ENCODE measurements at places on chromosomes 4 and X. TPM values are rescaled to one million over a fixed set of nuclear protein-coding genes. Genes with fewer than 3 reads are reported as not detected.

The F9 gene
- not detected for total RNA-seq

The MAGEA12 gene
- total RNA-seq = not detected

The ZBTB49 gene
- 11.6 TPM for total RNA-seq

The TNIP3 gene
- 0.15 TPM for total RNA-seq

The PCSK1N gene
- not detected for total RNA-seq

The ACE2 gene
- not detected for total RNA-seq

The F8A3 gene
- total RNA-seq = 9.4 TPM

The CXCL1 gene
- not detected for total RNA-seq

The NAA10 gene
- 109 TPM for total RNA-seq

The TNIP2 gene
- total RNA-seq = 83.2 TPM

DNA sequence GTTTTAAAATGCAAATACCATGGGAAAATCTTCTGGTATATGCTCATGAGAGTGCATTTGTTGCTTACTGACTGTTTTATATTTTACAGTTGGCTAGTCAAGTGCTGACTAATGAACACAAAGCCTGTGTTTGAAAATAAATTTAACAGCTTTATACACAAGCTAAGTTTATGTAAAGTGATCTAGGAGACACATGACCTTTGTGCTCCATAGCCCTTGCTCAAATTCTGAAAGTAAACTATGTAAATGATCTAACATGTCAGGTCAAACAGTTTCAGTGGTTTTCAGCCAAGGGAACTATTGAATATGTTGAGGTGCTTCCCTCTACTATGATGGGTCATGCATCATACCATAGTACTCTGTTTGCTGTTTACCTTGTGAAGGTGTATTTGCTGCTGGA is 36.7 kb downstream of the DIAPH2 start:
- H3K27ac ChIP-seq = no peak overlapping the region
- peaks cover 19% of the 10 kb centered on the region for H3K4me1 ChIP-seq
- H3K4me3 ChIP-seq = no peak overlapping the region
- no peaks in the 10 kb centered on the region for H3K36me3 ChIP-seq
- no peak for DNase-seq
- H3K27me3 ChIP-seq = no peaks in the 10 kb centered on the region

GRCh38 chr4:82293304-82293703 is 80.5 kb downstream of the HNRNPD start:
- H3K4me3 ChIP-seq = peak overlapping the region; percentile 70
- peak overlapping the region; percentile 67 for H3K27ac ChIP-seq
- no peaks in the 10 kb centered on the region for H3K27me3 ChIP-seq
- H3K4me1 ChIP-seq = peaks cover 28% of the 10 kb centered on the region

DNA sequence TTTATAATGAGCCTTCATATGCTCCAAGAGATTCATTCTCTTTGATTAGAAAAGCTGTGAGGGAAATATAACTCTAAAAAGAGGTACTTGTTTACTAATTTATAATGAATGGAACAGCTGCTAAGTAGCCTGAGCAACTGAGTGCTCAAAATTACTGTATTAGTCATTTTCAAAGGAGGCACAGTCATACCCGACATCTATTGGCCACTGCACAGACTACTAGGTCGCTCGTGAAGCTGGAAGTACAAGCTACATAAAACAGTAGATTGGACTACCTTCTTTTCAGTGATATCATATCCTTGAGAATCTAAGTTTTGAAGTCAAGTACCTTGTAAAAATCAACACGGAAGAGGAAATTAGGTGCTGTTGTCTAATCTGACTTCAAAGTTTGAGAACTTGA is 52.0 kb upstream of the GLRB start:
- no peak overlapping the region for H3K4me3 ChIP-seq
- H3K36me3 ChIP-seq = no peaks in the 10 kb centered on the region
- H3K4me1 ChIP-seq = no peaks in the 10 kb centered on the region
- no peak for DNase-seq

GRCh38 chr4:180950377-180950776 is 1292.8 kb upstream of the TENM3 start:
- no peak overlapping the region for H3K27ac ChIP-seq
- H3K4me3 ChIP-seq = no peak overlapping the region
- no peak for DNase-seq
- no peaks in the 10 kb centered on the region for H3K36me3 ChIP-seq
- H3K27me3 ChIP-seq = no peaks in the 10 kb centered on the region

GRCh38 chrX:109753256-109753655 is 20.2 kb upstream of the ACSL4 start:
- no peak for DNase-seq
- H3K4me3 ChIP-seq = no peak overlapping the region

- H3K4me3 ChIP-seq = no peak overlapping the region
- H3K4me1 ChIP-seq = no peaks in the 10 kb centered on the region
- no peaks in the 10 kb centered on the region for H3K27me3 ChIP-seq
- no peaks in the 10 kb centered on the region for H3K36me3 ChIP-seq
- no peak overlapping the region for H3K27ac ChIP-seq
Observed at GRCh38 chr4:52107336-52107735, 56.2 kb downstream of the SPATA18 start.

- peaks cover 9% of the 10 kb centered on the region for H3K27me3 ChIP-seq
- H3K4me3 ChIP-seq = no peak overlapping the region
- no peak overlapping the region for H3K27ac ChIP-seq
- no peak for DNase-seq
Observed at GRCh38 chr4:154574311-154574710, 11.5 kb downstream of the FGB start.

GRCh38 chr4:48024522-48024921 is 8.0 kb downstream of the NIPAL1 start:
- DNase-seq = no peak
- H3K27me3 ChIP-seq = peaks cover 38% of the 10 kb centered on the region
- peaks cover 7% of the 10 kb centered on the region for H3K4me1 ChIP-seq
- H3K27ac ChIP-seq = no peak overlapping the region
- no peaks in the 10 kb centered on the region for H3K36me3 ChIP-seq
- H3K4me3 ChIP-seq = no peak overlapping the region

DNA sequence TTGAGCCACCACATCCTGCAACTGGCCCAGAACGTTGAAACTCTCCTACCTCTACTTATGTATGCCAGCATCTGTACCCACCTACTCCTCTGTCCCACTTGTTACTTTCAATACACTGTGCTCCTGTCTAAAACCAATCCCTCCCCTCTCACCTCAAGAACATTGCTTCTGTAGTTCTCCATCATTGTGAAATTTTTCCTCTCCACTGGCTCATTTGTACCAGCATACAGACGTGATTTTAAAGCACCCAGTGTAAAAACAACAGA is 25.5 kb upstream of the USO1 start:
- no peaks in the 10 kb centered on the region for H3K27me3 ChIP-seq
- H3K27ac ChIP-seq = peak overlapping the region; percentile 90
- peak overlapping the region; percentile 44 for H3K4me3 ChIP-seq

GRCh38 chr4:108227923-108228322 is 59.2 kb upstream of the LEF1 start:
- no peaks in the 10 kb centered on the region for H3K4me1 ChIP-seq
- no peaks in the 10 kb centered on the region for H3K36me3 ChIP-seq
- no peaks in the 10 kb centered on the region for H3K27me3 ChIP-seq
- no peak overlapping the region for H3K4me3 ChIP-seq

GRCh38 chr4:2256781-2257191 is 5.1 kb downstream of the MXD4 start:
- no peak overlapping the region for H3K4me3 ChIP-seq
- peak overlapping the region; percentile 79 for H3K27ac ChIP-seq
- H3K36me3 ChIP-seq = peaks cover 34% of the 10 kb centered on the region
- DNase-seq = peak; percentile 7

DNA sequence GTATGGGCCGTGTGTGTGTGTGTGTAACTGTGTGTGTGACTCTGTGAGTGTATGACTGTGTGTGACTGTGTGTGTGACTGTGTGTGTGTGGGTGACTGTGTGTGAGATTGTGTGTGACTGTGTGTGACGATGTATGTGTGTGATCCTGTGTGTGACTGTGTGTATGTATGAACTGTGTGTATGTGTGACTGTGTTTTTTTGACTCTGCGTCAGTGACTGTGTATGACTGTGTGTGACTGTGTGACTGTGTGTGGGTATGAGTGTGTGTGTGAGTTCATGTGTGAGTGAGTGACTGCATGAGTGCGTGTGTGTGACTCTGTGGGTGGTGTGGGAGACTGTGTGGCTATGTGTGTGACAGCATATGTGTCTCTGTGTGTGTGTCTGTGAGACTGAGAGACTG is 81.8 kb downstream of the ZNF718 start:
- no peak for DNase-seq
- no peaks in the 10 kb centered on the region for H3K27me3 ChIP-seq
- peaks cover 35% of the 10 kb centered on the region for H3K36me3 ChIP-seq
- H3K27ac ChIP-seq = no peak overlapping the region
- peaks cover 11% of the 10 kb centered on the region for H3K4me1 ChIP-seq
- H3K4me3 ChIP-seq = no peak overlapping the region

DNA sequence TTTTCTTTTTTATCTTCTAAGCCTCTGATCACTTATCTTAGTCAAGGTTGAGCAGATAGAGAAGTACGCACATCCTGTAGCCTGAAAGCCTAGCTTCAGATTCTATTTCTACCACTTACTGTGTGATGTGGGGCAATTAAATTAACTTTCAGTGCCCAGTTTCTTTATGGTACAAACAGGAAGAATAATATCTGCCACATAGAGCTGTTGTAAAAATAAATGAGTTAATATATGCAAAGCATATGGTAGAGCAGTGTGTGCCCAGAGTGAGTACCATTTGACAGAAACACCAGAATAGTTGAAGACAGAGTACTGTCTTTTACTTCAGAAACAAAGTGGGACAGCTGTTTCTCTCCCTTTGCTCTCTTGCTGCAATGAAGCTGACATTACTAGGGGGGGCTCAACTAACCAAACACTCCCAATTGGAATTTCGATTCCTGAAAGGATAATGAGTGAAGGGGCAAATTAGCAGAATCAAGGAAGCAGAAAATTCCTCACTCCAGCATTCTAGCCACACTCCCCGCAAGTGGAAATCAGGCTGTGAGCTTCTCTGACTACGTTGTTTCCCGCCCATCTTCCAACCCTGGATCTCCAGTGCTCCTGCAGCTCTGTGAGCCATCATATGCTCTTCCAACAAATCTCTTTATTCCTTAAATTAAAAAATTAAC is 80.4 kb downstream of the MAPK10 start:
- DNase-seq = no peak
- H3K27ac ChIP-seq = no peak overlapping the region
- no peak overlapping the region for H3K4me3 ChIP-seq
- H3K27me3 ChIP-seq = no peaks in the 10 kb centered on the region

DNA sequence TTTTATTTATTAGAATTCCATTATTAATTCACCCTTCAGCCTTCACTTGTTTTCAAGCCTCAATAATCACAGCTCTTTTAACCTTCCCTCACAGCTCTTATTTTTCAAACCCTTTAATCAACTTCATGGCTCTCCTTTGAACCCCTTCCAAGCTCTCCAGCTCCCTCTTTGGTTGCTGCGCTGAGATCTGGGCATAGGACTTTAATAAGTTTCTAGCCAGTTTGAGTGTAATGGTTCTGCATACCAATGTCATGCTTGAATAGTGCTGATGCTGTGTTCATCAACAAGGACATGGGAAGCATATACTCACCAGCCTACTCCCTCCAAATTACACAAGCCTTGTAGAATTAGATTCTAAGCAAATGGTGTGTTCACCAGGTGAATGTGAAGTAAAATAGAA is 3.5 kb upstream of the RNF212 start:
- H3K4me3 ChIP-seq = no peak overlapping the region
- peaks cover 19% of the 10 kb centered on the region for H3K27me3 ChIP-seq
- no peak for DNase-seq
- H3K27ac ChIP-seq = no peak overlapping the region
- no peaks in the 10 kb centered on the region for H3K36me3 ChIP-seq
- no peaks in the 10 kb centered on the region for H3K4me1 ChIP-seq

DNA sequence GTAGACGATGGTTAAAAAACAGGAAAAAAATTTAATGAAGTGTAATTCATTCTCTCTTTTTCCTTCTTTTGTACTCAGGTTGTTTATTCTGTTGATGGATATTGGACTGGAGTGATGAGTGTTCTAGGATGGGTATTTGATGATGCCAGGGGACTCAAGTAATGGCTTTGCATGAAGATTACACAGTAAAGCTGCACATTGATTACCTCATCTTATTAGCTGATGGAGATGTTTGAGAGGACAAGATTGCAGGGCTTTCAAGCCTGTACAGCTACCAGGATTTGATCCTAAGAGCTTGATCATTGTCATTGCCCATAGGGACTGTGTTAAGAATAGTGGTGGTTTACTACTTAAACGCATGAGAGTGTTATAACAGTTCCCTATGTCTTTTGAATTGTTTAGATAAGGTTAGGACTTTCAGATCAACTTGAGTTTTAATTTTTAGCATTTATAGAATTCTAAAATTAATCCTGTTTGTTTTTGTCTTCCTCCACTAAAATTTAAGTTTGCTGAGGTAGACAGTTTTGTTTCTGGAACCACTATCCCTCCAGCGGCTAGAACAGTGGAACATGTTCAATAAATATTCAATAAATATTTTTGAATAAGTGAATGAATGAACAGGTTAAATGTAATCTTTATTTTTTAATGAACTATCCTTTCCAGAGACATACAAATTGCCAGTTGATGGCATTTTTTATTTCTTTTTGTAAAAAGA is 58.2 kb downstream of the GAB1 start:
- no peak overlapping the region for H3K4me3 ChIP-seq
- H3K4me1 ChIP-seq = peaks cover 30% of the 10 kb centered on the region
- no peaks in the 10 kb centered on the region for H3K36me3 ChIP-seq
- H3K27ac ChIP-seq = no peak overlapping the region
- DNase-seq = no peak

- H3K36me3 ChIP-seq = peaks cover 37% of the 10 kb centered on the region
- H3K27ac ChIP-seq = no peak overlapping the region
- H3K4me3 ChIP-seq = no peak overlapping the region
Observed at GRCh38 chrX:63652086-63652765, 132.8 kb downstream of the ARHGEF9 start.

- no peaks in the 10 kb centered on the region for H3K27me3 ChIP-seq
- no peak overlapping the region for H3K4me3 ChIP-seq
- H3K27ac ChIP-seq = no peak overlapping the region
- H3K4me1 ChIP-seq = no peaks in the 10 kb centered on the region
Observed at GRCh38 chr4:60019180-60019579, 1180.9 kb upstream of the ADGRL3 start.

All from activated B cell treated with CpG ODN at 0.5 μM for 24 hours (primary cell).